Right lung (tissue), 10 donors: ENCODE measurements at places on chromosomes 2 and 18.

DNA sequence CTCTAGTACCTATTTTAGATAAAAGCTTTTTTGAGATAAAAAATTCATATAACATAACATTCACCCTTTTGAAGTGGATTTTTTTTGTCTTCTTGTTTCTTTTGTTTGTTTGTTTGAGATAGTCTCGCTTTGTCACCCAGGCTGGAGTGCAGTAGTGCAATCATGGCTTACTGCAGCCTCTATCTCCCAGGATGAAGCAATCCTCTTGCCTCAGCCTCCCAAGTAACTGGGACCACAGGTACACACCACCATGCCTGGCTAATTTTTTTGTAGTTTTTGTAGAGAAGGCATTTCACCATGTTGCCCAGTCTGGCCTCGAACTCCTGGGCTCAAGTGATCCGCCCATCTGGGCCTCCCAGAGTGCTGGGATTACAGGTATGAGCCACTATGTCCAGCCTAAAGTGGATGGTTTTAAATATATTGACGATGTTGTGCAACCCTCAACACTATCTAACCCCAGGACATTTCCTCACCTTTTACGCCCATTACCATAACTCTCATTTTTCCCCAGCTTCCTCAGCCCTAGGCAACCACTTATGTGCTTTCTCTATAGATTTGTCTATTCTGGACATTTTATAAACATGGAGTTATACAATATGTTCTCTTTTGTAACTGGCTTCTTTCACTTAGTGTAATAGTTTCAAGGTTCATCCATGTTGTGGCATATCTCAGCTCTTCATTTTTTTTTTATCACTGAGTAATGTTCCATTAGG is 38.8 kb downstream of the CTIF start:
- DNase-seq = no peak

DNA sequence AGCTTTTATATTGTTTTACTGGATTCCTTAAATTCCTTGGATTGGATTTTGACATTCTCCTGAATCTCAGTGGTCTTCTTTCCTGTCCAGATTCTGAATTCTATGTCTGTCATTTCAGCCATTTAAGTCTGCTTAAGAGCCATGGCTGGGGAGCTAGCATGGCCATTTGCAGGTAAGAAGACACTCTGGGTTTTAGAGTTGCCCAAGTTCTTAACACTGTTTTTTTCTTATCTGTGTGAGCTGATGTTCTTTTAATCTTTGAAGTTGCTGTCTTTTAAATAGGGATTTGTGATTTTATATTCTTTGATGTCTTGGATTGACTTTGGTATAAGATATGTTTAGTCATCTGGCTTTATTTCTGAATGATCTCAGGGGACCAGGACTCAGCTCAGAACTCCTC is 677.2 kb downstream of the CCDC85A start:
- DNase-seq = no peak

GRCh38 chr18:48646976-48647375 is 108.1 kb downstream of the CTIF start:
- DNase-seq = no peak

DNA sequence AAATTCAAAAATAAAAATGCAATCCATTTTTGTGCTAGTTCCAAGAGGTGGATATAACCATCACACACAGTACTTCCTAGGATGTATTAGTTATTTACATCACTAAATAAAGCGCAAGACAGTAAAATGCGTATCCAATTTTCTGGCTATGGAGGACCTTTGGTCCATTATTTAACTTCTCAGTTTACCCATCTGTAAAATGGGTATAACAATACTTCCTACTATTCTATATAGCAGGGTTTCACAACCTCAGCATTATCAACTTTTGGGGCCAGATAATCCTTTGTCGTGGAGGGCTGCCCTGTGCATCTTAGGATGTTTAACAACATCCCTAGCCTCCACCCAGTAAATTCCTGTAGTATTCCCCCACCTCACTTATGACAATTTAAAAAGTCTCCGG is 275.1 kb upstream of the PKDCC start:
- DNase-seq = no peak

DNA sequence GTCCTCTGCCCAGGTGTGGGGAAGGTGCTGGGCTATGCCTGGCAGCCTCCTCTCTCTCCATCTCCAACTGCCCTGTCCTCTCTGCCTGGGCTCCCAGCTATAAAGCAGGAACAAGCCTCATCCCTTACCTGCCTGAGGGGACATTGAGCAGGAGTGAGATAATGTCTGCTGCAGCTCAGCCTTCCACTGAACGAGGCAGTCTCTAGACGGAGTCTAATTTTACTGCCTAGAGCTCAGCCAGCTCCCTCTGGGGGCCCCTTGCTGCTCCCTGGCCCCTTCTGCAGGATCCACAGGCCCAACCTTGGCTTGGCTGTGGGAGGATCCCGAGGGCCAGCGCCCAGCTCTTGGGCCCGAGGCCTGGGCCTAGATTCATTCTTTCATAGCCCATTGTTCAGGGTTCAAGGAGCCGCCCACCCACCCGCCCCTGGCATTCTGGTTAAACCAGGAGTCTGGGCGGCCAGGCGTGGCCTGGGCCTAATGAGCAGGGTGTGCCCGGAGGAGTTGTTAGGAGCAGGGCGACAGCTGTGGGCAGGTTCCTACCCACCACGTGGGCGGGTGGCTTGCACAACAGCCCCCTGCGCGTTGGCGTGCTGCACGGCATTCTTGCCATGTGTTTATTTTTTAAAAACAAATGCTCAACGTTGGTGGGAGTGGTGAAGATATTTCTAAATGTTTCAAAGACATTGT is 44.6 kb downstream of the FOSL2 start:
- no peak for DNase-seq

DNA sequence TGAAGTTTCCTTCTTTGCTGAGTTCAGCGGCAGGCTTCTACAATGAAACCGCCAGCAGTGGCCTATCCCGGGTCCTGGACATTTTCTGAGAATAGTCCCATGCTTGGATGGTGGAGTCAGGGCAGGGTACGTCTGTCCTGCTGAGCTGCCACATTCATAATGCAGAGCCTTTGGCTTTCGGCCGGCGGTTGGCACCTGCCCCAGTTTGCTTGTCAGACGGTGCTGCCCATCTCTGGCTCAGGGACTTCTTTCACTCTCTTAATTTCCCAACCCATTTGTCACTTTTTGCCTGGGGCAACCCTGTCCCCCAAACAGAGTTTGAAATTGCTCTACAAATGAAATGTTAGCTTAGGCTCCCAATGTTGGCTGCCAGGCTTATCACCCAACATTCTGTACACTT is 57.2 kb downstream of the SOX11 start:
- no peak for DNase-seq

DNA sequence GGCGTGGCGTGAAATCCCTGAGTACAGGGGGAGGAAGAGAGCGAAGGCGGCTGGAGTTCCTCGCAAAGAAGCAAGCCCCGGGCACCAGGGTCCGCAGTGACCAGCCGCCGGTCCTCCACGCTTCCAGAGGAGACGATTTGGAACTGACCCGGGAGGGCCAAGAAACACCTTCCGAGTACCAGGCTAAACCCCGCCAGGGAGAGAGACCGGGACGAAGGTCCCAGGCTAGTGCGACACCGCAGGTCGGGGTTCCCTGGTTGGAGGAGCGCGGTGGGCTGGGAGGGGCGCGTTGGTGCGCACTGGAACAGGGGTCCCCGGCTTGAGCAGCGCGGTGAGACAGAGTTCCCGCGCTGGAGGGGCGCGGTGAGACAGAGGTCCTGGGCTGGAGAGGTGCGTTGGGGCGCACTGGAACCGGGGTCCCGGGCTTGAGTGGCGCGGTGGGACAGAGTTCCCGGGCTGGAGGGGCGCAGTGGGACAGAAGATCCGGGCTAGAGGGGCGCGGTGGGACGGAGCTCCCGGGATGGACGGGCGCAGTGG is 901 bp downstream of the WDFY1 start:
- peak; percentile 42 for DNase-seq

- DNase-seq = no peak
Observed at GRCh38 chr18:44974174-44974573, 293.5 kb downstream of the SETBP1 start.

- no peak for DNase-seq
Observed at GRCh38 chr18:49764032-49764431, 49.3 kb downstream of the ACAA2 start.

DNA sequence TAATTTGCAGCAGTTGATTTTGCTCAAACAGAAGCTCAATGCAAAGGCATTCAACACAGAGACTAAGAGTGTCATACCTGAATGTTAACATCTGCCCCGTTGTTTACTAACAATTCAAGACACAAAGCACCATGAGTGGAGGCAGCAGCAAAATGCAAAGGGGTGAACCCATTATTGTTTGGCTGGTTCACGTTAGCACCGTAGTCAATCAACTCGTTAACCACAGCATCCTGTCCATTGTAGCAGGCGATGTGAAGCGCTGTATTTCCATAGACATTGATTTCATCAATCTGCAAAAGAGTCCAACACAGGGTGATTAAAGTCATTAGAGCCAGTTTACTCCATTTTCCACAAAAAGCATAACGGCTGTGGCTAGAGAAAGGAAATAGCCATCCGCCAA is 189.3 kb downstream of the ANKRD44 start:
- DNase-seq = no peak

DNA sequence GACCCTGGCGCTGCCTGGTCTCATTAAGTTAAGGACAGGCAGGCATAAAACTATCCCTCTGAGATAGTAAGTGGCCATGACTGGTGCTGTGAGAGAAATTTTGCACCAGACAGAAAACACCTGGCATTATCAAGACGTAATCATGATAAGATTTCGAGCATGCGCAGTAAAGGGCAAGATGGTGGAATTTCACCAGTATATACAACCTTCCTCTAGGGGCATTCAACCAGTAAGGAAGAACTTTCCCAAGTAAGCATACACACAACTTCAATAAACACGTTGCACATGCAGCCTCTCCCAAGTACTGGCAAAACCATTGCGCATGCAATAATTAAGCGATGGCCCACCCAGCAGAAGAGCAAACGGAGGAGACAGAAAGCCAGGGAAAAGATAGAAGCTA is 1376.4 kb upstream of the CRIM1 start:
- no peak for DNase-seq

DNA sequence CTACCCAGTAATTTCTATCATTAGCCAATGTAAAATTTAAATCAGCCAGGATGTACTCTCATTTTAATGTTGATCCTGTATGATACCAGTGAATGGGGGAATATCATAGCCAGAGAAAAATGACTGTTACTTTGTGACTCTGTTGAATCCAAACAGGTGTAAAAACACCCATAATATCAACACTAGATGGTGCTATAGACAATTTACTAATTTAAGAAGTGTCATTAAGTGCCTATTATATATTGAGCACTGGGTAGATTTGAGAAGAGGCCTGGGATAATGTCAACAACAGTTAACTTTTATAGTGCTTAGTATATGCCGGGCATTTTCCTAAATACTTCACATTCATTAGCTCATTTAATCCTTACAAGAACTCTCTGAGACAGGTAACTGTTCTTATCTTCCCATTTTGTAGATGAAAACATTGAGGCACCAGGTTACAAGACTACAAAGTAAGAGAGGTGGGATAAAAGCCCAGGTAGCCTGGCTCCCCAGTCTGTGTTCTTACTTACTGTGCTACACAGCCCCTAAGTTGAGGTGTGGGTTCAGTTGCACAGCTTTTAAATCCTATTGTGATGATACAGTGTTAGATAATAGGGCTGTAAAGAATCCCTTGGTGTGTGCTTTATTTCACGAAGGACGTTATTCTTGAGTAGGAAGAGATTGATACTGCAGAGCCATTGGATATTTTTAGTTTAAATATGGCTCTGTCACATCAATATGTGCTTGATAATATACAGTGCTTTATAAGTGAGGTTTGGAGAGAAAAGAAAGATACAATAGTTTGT is 325.5 kb downstream of the AGPS start:
- DNase-seq = no peak
